ENCODE measurements at places on chromosomes 2 and 18.

GRCh38 chr18:627231-627630, 30.2 kb upstream of the TYMS start:
- no peak for DNase-seq

- DNase-seq = no peak
Measured at GRCh38 chr2:84851876-84852275, 29.0 kb downstream of the TRABD2A start.

- DNase-seq = peak; percentile 13
Measured at GRCh38 chr2:222939208-222939856, 78.5 kb downstream of the ACSL3 start.

DNA sequence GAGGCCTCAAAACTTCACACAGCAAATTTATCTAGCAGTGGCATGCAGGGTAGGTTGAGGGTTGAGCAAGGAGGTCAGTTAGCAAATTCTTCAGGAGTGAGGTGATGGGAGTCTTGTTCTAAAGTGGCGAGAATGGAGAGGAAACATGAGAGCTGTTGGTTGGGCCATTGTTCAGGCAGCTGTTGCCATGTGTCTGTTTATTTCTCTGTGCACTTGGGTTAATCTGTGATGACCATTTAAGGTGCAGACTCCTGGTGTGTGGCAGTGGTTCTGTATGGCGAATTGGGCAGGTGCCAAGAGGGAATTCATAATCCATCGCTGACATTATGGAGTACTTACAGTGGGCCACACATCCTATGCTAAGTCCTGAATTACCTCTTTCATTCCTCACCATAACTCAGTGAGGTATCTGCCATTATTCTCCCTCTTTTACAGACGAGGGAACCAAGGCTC, 30.4 kb downstream of the TMEM178A start:
- DNase-seq = no peak

DNA sequence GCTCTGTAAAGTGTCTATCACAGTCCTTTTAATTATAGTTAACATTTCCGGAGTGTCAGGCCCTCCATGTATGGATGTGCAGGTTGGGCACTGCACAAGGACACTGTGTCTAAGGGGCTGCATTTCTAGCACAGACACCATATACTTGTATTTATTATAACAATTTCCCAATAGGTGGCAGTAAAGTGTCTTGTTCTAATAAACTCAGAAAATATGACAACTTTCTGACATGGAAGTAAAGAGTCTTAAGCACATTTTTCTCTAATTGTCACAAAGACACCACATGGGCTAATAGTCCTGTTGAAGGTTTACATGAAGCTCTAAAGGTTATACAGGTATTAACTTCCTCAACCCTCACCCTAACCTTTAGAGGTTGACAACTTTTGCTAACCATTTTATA, 156.6 kb downstream of the DYSF start:
- DNase-seq = no peak

DNA sequence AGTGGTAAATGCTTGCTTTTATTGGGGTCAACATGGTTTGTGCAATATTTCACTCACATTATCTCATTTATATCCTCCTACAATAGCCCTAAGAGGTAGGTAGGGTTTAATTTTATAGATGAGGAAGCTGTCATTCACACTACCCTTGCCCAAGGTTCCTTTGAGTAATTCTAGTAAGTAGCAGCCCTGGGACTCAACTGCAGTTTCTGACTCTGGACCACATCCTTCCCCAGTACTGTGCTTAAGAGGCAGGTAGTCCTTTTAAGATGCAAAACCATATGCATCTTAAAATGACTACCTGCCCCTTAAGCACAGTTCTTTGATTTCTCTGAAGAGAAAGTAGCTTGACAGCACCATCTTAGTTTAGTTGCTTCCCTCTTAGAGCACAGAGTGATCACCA, 15.7 kb upstream of the NT5C1B start:
- no peak for DNase-seq

DNA sequence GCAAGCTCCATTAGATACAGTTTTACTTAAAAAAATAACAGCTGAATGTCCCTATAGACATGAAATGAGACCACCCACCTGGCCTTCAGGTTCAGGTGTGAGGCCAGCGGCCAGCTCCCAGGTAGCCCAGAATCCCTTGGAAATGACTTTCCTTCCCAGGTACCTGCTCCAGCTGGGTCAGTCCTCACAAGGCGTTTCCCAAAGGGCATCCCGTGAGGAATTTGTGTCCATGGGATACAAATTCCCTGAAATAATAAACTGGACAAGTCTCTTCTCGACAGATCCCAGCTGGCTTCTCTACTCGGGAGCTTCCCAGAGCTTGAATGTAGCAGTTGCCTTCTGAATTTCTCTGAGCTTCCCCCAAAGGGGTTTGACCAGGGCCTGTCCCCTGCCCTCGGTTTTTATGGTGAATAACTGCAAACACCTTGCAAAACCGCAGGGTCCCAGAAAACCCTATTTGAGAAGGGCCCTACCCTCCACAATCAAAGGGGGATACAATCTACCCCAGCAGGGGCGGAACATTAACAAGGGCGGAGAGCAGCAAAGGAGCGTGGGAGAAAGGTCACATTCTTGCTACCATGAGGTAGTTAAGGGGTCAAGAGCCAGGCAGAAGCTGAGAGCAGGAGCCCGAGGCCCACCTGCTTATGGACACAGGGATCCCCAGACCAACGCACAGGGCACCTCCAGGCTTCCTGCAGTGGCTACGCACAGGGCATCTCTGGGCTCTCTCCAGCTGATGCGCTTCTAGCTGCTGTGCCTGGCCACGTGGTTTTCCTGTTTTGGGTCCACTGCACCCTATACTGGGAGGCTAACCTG, 107.7 kb downstream of the HDAC4 start:
- no peak for DNase-seq

GRCh38 chr2:27735263-27735904, 36.1 kb upstream of the MRPL33 start:
- DNase-seq = peak; percentile 57

- no peak for DNase-seq
Measured at GRCh38 chr2:102081606-102082005, 60.9 kb upstream of the IL1R1 start.

- DNase-seq = no peak
Measured at GRCh38 chr18:56936457-56936856, 210.4 kb upstream of the BOD1L2 start.

GRCh38 chr2:144849612-144850011, 329.7 kb upstream of the ZEB2 start:
- DNase-seq = no peak

DNA sequence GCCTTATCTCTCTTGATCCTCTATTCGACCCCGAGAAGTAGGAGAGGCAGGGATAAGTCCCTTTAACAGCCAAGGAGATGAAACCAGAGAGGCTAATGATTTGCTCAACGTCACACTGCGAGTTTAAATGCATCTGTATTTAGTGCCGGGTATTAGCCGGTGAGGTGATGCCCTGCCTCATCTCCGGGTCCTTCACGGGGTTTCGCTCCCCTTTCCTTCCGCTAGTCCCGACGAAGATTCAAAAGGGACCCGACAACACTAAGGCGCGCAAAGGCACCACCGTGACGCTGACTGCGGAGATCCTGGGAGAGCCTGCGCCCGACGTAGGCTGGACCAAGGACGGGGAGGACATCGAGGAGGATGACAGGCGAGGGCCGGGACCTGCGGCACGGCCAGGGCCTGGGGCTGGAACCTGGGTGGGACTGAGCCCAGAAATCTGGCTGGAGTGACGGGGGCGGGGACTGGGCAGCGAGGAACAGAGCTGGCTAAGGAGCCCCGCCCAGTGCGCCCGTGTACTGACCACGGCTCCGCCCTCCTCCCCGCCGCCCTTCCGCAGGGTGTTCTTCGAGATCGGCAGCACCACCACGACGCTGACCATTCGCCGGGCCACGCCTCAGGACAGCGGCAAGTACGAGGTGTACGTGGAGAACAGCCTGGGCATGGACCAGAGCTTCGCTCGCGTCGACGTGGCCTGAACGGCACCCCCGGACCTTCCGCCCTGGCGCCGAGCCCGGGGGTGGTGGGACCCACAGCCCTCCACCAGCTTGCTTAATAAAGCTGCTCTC, 1.0 kb upstream of the GMPPA start:
- no peak for DNase-seq

- peak; percentile 51 for DNase-seq
Measured at GRCh38 chr2:113890253-113891235, 655 bp downstream of the ACTR3 start.

GRCh38 chr2:213284105-213285090, at the start of gene SPAG16:
Gene SPAG16 (plus strand): TSS chr2:213284464.
- peak; percentile 89 for DNase-seq

GRCh38 chr2:211149731-211150130, 593.3 kb downstream of the CPS1 start:
- no peak for DNase-seq

- DNase-seq = no peak
Measured at GRCh38 chr18:12373116-12373770, 3.8 kb downstream of the AFG3L2 start.

DNA sequence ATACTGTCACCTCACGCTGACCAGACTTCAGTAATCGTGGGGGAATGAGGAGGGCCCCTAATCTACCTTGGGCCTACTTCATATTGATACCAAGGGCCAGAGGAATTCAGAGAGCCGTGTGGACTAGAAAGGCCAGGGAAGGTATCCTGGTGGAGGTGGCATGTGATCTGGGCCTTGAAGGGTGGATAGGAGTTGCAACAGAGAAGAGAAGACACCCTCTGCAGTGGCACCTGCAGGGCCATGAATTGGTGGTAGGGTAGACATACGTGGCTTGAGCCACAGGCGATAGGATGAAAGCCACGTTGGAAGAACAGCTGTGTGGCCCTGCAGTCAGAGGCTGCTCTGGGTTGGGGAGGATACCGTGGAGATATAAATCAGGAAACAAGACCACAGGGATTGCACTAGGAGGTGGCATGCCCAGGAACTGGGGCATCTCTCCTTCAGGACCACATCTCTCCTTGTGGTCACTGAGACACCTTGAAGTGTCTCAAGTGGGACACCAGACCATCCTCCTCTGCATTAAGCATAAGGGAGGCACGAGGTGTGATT, 141.4 kb downstream of the CYP26B1 start:
- no peak for DNase-seq

DNA sequence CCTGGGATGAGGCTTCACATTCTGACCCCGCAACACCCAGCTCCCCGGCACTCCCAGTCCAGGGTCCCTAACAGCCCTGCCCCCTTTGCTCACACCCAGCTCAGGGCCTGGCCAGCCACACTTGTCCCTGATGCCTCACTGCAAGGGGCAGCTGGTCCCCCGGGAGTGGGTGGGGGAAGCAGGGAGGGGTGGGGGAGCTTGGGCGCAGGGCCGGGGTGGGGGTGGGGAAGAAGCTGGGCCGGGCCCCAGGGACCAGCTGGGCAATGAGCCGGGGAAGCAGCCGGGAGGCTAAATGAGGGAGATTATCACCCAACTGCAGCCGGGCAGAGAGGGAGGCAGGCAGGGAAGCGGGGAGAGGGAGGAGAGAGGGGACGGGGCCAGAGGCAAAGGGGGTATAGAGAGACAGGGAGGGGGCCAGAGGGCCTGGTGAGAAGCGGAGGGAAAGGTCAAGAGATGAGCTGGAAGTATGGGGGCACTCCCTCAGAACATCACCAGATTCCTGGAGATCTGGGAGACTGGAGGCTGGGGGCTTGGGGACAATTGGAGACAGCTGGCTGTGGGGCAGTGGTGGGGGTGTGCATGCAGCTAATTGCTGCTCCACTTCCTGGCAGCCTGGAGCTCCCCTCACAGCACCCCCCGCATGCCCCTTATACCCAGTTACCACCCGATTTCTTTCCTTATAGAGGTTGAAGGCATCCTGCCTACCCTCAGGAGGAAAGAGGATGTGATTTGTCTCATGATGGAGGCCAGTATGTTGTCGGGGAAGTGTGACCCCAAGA, 2.5 kb upstream of the ASIC4 start:
- DNase-seq = no peak

GRCh38 chr2:23633966-23634365, 249.0 kb downstream of the KLHL29 start:
- DNase-seq = no peak

- no peak for DNase-seq
Measured at GRCh38 chr2:98474979-98475632, 30.4 kb downstream of the INPP4A start.

GRCh38 chr2:108855194-108855593, 68.6 kb downstream of the CCDC138 start:
- DNase-seq = no peak

- peak; percentile 41 for DNase-seq
Measured at GRCh38 chr2:98761267-98761781, 30.4 kb upstream of the MGAT4A start.

- no peak for DNase-seq
Measured at GRCh38 chr18:50027996-50028395, 167.0 kb downstream of the MYO5B start.

DNA sequence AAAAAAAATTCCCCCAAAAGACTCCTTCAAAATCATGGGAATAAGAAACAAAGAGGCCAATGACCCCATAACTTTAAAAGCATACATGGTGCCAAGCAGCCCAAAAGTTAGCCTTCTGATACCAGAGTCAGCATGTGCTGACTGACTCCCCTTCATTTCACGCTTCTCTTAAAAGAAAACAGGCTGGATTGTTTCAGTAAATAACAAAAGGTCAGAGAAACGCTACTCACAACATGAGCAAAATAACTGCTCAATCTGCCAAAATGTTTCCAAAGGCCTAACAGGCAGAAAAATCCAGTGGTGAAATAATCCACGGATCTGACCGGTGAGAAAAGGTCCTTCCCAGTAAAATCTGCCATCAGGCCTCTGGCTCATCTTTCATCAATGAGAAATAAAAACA, 71.6 kb downstream of the BCL2 start:
- DNase-seq = no peak

DNA sequence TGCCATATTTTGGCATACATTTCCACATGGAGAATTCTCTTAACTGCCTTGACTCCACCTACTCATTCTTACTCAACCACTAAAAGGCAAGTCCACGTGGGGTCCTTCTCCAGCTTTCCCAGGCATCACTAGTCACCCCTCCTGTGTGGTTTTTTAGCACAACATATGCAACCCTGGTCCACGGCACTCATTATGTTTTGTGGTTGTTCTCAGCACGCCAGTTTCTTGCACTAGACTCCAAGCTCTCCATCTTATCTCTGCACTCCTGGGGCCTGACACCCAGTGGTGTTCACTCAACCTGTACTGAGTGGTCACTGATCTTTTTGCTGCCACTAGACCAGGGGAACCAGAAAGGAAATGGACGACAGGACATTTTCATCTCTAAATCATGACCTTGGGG, 18.0 kb downstream of the MARCHF4 start:
- DNase-seq = no peak

DNA sequence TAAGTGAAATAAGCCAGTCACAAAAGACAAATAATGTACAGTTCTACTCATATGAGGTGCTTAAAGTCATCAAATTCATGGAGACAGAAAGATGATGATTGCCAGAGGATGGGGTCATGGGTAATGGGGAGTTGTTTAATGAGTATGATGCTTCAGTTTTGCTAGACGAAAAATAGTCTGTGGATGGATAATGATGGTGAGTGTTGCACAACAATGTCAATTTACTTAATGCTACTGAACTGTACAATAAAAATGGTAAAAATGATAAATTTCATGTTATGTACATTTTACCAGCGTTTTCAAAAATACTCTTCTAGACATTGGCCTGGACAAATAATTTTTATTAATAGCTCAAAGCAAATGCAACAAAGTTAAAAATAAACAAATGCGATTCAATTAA, 118.5 kb upstream of the KYNU start:
- no peak for DNase-seq

Data from stimulated activated CD4-positive, alpha-beta T cell treated with anti-CD3 and anti-CD28 coated beads, TNF-alpha, amount 100 ng/mL, for 1 hour (primary cell).